ENCODE measurements at places on chromosomes 12 and 14.
A peak's percentile ranks its signal among the peaks of the same experiment; 100 is the strongest.

- DNase-seq, result no peak
These were observed 202.3 kb downstream of the KIF21A start for GRCh38 chr12:39240587-39240986.

- DNase-seq, result no peak
These were observed 8.0 kb upstream of the C1R start for GRCh38 chr12:7100239-7100638.

DNA sequence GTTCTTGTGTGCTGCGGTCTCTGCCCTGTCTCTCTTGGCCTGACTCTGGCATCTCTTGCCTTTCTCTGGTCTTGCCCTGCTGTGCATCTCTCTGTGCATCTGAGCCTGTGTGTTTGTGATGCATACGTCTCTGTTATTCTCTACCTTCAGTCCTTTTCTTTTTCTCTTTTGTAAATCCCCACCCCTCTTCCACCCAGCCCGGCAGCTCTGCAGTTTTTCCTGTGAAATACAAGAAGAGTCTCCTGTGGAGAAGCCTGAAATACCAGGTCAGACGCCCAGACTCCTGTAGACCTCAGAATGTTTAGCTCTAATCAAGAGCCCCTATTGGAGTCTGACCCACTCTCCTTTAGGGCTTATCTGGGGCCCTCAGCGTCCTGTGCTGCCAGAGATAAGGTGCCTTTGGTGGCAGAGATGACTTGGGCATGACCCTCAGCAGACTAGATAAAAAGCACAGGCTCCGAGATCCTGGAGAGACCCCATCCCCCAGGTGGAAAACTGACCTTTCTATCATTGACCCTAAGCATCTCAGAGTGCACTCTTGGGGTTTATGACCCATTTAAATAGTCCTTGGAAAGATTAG lies 167.5 kb upstream of the SRRM4 start:
- DNase-seq, result no peak

DNA sequence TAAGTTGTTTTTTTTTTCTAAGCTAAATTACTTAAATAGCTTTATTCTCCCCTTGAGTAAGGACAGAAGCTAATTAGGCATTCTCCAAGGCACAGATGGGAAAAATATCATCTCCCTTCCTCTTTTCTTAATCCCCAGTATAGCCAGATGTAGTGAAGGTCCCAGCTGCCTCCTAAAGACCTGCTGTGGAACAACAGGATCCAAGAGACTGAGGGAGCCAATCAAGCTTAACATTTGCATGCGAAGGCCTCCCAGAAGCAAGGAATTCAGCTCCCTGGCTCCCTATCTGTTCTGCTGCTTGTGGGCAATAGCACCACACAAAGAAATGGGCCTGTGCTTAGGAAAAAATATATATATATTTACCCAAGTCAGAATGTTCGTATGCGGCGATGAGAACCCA lies 255.2 kb downstream of the SYT1 start:
- no peak for DNase-seq

- no peak for DNase-seq
These were observed 149.0 kb upstream of the IGF1 start for GRCh38 chr12:102629262-102629888.

DNA sequence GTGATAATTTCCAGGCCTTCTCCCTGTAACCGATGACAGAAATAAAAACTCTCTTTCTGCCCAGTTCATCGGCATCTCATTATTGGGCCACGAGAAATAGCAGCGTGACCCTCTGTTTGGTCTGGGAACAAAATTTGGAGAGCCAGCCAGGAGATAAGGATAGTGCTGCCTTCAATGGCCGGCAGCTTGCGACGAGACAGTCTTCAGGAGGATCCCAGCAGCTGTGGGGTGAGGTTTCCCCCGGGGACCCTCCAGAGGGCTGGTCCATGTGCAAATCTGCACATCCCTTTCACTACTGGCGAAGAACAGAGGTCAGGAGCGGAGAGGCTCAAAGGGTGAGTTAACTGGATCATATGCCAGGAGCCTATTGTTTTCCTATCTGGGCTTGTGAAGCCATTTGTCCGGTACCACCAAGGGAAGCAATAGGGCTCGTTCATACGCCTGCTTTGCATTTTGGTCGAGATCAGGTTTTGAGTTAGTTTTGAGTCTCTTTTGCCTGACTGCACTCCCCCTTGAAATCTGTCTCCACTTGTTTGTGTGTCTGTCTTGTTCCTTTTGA lies 4.8 kb downstream of the SLC39A2 start:
- no peak for DNase-seq

- peak; percentile 2 for DNase-seq
These were observed 456.7 kb upstream of the SEL1L start for GRCh38 chr14:81990312-81990761.

GRCh38 chr12:8823565-8824300 lies 1.3 kb downstream of the A2ML1 start:
- DNase-seq, result no peak

- DNase-seq, result no peak
These were observed 119.6 kb downstream of the SLC8A3 start for GRCh38 chr14:70069186-70069585.

- no peak for DNase-seq
These were observed 142.5 kb downstream of the SYNE2 start for GRCh38 chr14:63995285-63995684.

- no peak for DNase-seq
These were observed at the start of gene AQP2 for GRCh38 chr12:49950273-49951251. Gene AQP2 (plus strand): TSS chr12:49950737. CDS start chr12:49950831, 94 bp downstream.

- no peak for DNase-seq
These were observed 81.0 kb upstream of the PLEKHG7 start for GRCh38 chr12:92621833-92622232.

- no peak for DNase-seq
These were observed 805.4 kb downstream of the VRK1 start for GRCh38 chr14:97602438-97603117.

DNA sequence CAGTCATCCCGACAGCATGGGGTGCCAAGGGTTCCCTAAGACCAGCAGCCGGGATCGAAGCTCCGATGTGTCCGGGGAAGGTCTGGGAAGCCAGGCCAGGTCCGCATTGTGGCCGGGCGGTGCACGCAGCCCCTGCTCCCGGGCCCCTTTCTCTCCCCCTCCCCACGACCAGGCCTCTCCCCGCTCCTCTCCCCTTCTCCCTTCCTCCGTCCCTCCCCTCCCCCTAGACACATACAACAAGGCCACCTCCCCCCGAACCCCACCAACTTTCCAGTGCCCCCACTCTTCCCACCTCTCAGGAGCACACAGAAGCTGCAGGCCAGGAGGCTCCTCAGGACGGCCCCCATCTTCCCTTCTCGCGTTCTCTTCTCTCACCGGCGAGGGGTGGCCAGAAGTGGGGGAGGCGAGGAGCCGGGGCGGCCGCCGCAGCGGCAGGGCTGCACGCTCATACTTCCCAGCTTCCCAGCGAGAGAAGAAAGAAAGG lies 413 bp downstream of the LRP6 start:
- DNase-seq, result no peak

DNA sequence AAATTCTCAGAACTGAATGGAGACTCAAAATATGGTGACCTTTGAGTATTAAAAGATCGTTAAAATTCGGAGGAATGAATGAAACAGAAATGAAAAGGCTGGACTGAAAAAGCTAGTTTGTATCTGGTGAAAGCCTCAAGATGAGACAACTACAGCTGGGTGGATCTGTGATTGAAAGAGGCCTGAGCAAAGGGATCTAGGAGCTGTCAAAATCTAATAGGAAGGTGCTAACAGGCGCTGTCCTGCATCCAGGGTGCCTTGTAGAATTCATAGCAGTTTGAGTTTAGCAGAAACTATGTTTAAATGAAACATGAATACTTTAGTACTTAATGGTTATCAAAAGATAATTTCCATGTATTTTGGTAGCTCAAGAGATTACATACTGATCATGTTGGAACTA lies 2.3 kb downstream of the YY1 start:
- no peak for DNase-seq

GRCh38 chr12:128801879-128802391 lies 21.8 kb downstream of the SLC15A4 start:
- DNase-seq, result no peak

DNA sequence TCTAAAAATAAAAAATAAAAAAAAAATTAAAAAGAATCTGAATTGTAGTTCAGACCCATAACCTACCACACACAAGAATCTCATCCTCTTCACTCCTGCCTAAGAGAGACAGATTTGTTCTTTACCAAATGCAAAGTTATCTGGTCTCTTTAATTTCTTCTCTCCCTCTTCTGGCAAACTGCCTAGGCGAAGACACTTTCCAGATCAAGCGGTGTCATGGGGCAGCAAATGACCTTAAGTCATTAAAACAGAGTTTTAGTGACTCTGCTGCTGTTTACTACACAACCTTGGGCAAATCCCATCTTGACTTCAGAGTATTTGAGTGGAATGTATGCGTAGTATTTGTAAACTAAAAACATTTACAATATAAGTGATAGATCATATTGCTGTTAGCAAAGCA lies 60.9 kb upstream of the NID2 start:
- no peak for DNase-seq

- no peak for DNase-seq
These were observed 9.3 kb upstream of the ESPL1 start for GRCh38 chr12:53258541-53259539.

GRCh38 chr14:24273422-24273998 lies 2.1 kb upstream of the RABGGTA start:
- DNase-seq, result no peak

- no peak for DNase-seq
These were observed 53.1 kb downstream of the SYNE3 start for GRCh38 chr14:95463171-95463901.

GRCh38 chr14:68669111-68669511 lies 123.8 kb downstream of the ZFP36L1 start:
- no peak for DNase-seq

- no peak for DNase-seq
These were observed 33.1 kb downstream of the ITPK1 start for GRCh38 chr14:93082576-93083001.

DNA sequence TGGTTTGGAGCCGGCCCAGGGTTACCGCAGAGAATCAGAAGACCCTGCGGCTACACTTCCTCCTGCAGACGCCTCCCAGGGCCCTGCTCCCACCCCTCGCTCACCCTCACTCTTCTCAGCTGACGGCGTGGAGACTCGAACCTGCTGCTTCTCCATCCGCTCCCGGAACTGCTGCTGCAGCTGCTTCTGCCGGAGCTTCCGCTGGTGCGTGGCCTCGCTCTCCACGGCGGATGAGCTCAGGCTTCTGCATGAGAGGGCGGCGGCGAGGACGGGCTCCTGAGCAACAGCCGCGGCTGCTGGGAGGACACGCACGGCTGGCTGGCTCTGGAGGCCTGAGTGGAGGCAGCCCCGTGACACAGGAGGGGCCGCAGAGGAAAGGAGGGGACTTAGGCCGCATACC lies 33.3 kb downstream of the RAD52 start:
- DNase-seq, result no peak
